Tibial nerve (tissue), 4 donors: ENCODE measurements at places on chromosomes 2 and 18.

DNA sequence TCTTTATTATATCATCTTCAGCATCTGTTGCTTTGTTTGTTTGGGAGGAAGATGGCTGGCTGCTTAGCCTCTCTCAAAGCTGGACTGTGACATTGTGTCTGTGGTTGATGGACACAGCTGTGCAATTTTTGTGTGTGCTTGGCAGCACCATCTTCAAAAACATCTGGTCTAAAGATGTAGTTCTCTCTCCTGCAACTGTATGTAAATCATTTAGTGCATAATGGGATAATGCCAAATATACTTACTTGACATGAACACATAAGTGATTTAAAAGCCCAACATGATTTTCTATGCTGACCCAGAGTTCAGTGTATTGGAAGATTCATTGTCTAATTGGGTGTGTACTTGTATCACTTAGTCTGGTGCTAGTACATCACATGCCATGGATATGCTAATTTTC is 112.2 kb downstream of the MAP4K4 start:
- no peaks in the 10 kb centered on the region for H3K36me3 ChIP-seq
- no peak overlapping the region for H3K27ac ChIP-seq
- DNase-seq, result no peak
- no peak overlapping the region for H3K4me3 ChIP-seq
- H3K4me1 ChIP-seq, result peaks cover 14% of the 10 kb centered on the region

- H3K4me1 ChIP-seq, result peaks cover 14% of the 10 kb centered on the region
- no peaks in the 10 kb centered on the region for H3K36me3 ChIP-seq
- no peak overlapping the region for H3K27ac ChIP-seq
- DNase-seq, result no peak
- no peak overlapping the region for H3K4me3 ChIP-seq
These were observed 36.0 kb downstream of the PHLPP1 start for GRCh38 chr18:62751341-62751821.

- no peak for DNase-seq
- H3K27me3 ChIP-seq, result no peaks in the 10 kb centered on the region
- peaks cover 21% of the 10 kb centered on the region for H3K4me1 ChIP-seq
These were observed 55.1 kb downstream of the CDH19 start for GRCh38 chr18:66548747-66549146.

GRCh38 chr2:30886080-30886479 is 78.8 kb upstream of the CAPN13 start:
- no peaks in the 10 kb centered on the region for H3K27me3 ChIP-seq
- H3K36me3 ChIP-seq, result no peaks in the 10 kb centered on the region
- H3K4me1 ChIP-seq, result no peaks in the 10 kb centered on the region
- no peak overlapping the region for H3K27ac ChIP-seq
- no peak overlapping the region for H3K4me3 ChIP-seq
- DNase-seq, result no peak

DNA sequence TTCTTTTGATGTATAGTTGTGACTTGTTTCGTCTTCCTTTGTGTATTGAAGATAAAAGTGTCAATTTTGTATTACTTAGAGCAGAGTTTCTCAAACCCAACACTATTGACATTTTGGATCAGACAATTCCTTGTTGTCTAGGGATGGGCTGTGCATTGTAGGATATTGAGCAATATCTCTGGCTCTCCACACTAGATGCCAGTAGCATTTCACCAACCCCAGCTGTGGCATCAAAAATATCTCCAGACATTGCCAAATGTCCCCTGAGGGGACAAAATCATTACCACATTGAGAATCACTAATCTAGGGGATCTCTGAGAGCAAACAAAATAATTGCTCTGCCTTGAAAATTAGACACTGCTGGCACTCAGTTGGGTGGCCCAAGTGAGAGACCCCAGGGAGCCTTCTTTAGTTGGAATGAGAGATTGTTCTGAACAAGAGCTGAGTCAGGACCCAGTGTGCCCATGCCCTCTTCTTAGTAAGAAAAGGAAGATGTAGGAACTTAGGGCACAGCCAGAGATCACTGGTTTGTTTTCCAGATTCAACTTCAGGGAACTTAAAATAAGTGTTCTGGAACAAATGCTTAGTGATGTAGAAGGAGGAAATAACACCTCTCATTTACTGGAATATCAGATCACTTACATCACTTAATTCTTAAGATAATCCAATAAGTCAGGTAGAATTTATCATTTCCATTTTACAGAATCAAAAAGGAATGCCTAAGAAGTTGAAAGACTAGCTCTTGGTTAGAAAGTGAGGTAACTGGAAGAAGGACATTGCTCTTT is 466.6 kb upstream of the TNP1 start:
- no peaks in the 10 kb centered on the region for H3K4me1 ChIP-seq
- H3K36me3 ChIP-seq, result no peaks in the 10 kb centered on the region
- H3K27me3 ChIP-seq, result no peaks in the 10 kb centered on the region
- no peak overlapping the region for H3K4me3 ChIP-seq
- no peak for DNase-seq
- H3K27ac ChIP-seq, result no peak overlapping the region

DNA sequence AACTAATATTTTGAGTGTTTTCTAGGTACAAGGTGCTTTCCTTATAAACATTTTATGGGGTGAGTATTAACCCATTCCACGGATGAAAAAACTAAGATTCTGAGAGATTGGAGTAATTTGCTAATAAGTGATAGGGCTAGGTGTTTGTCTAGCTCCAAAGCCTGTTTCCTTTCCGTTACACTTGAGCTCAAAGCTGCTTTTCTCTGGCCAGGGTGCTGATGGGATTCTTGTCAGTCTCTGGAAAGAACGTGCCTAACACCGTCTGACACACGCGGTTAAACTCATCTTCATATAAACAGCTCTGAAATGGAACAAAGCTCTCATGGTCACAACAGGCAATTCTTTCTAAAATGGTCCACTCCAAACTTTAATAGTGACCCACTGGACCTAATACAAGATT is 2.0 kb upstream of the ANKRD29 start:
- no peaks in the 10 kb centered on the region for H3K4me1 ChIP-seq
- DNase-seq, result no peak
- no peaks in the 10 kb centered on the region for H3K27me3 ChIP-seq
- H3K4me3 ChIP-seq, result no peak overlapping the region

GRCh38 chr2:767440-767839 is 90.2 kb upstream of the TMEM18 start:
- no peak for DNase-seq
- no peaks in the 10 kb centered on the region for H3K4me1 ChIP-seq
- no peak overlapping the region for H3K27ac ChIP-seq
- H3K36me3 ChIP-seq, result no peaks in the 10 kb centered on the region
- no peak overlapping the region for H3K4me3 ChIP-seq
